ENCODE measurements at places on chromosomes 7 and 10.

GRCh38 chr10:97974100-97974499 is 56.3 kb downstream of the CRTAC1 start:
- DNase-seq: no peak

GRCh38 chr10:79067241-79068202 is 1.2 kb upstream of the ZMIZ1 start:
- peak; percentile 58 for DNase-seq

- no peak for DNase-seq
These were observed 132.7 kb upstream of the HGF start for GRCh38 chr7:81902536-81902935.

DNA sequence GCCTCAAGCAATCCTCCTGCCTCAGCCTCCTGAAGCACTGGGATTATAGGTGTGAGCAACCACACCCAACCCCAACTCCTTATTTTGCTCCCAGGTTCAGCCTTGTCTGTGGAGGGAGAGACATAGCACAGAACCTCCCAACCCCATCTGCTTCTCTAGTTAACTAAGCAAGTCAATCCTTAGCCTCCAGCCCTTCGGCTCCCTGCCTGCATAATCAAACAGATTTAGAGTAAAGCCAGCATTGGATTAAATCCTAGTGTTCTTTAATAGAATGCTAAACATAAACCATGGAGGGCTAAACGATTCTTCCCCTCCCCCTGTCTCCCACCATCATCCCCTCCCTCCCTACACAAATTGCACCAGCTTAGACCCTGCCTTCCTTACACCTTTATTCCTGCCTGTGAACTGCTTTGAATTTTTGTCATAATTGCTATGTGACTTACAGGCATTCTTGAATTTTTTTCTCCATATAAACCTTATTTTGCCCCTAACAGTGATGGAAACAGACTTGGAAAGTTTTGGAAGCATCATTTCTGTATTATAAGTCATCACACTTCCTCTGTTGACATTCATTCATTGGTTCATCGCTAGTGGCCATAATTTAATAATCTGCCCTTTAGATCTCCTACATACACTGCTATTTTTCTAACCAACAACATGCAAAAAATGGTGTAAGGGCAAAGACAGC is 72.6 kb upstream of the TOMM7 start:
- DNase-seq: no peak

- peak; percentile 47 for DNase-seq
These were observed 30.0 kb upstream of the MSRB2 start for GRCh38 chr10:23065181-23065948.

DNA sequence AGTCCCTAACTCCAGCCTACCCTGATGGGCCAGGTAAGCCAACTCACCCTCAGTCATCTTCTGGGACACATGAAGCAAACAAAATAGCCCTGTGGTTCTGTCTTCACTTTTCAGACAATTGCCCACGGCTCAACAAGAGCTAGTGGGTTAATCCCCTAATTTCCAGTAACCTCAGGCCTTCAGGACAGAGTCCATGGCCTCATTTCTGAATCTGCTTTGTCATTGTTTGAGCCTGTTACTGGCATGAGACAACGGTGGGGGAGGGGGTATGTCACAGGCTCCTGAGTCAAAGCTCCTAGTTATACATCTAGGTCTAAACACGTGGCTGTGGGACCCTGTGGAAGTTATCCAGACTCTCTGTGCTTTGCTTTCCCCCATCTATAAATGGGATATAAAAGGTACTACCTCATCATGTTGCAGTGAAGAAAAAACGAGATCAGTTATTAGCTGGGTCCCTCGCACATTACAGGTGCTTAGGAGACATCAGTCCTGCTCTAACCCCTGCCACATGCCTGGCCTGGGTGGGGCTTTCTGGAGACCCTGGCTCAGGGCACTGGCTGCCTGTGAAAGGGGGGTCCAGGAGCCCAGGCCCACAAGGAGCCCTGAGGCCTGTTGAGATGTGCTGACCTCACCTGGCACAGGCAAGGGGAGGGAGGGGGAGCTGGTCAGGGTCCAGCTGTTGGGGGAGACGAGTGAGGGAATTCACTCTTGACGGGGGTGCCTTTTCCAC is 16.5 kb downstream of the MAT1A start:
- no peak for DNase-seq

- peak; percentile 74 for DNase-seq
These were observed 480.1 kb downstream of the INHBA start for GRCh38 chr7:41222746-41223145.

All from COLO829 (cell line).